ENCODE measurements at places on chromosomes 5 and 9.
A peak's percentile ranks its signal among the peaks of the same experiment; 100 is the strongest.

DNA sequence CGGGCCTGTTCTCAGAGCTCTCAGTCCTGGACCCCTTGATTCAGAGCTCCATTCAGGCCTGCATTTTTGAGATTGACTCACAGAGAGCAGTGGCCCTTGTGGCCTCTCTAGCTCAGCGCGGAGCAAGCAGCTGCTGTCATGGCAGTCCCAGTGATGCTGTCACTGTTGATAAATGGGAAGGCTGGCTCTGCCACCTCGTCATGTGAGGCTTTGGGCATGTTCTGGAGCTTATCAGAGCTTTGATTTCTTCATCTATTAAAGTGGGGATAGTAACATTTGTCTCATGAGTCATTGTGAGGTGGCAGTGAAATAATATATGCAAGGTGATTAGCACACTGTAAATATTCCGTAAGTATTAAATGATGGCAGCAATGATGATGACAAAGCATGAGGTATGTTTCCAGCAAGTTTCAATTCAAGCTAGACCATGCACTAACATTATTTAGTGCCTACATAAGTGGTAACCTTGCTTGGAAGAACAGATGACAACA is 126.4 kb upstream of the CXCL14 start:
- DNase-seq, result no peak

DNA sequence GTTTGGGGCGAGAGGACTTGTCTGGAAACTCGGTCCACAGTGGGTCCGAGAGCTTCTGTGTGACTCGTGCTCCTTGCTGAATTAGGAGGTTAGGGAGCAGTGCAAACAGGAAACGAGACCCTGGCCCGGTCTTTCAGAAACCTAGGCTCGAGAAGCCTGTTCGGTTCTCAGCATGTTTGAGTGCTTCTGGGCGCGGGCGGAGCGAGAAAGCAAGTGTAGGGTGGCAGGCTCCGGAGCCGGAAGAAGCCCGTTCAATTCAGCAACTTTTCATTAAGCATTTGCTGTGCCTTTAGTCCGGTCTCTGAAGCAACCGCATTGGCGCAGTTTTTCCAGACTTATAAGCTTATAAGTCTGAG is 547 bp downstream of the CLTA start:
- DNase-seq, result peak; percentile 40

DNA sequence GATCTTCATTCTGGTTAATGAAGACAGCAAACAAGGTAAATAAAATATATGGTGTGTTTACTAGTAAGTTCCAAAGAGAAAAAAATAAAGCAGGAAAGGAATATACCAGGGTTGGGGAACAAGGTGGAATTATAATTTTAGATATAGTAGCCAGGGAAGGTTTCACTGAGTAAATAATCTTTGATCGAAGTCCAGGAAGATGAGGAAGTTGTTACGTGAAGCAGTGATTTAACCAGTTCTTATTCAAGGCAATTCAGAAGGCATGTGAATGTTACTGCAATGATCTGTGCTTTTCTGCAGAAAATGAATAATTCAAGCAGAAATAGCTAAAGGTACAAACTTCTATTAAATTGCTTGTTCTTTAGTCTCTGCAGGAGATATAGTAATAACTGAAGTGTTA is 6.2 kb downstream of the SMIM32 start:
- no peak for DNase-seq

GRCh38 chr5:139415221-139415861 is 11.5 kb upstream of the SPATA24 start:
- DNase-seq, result no peak

DNA sequence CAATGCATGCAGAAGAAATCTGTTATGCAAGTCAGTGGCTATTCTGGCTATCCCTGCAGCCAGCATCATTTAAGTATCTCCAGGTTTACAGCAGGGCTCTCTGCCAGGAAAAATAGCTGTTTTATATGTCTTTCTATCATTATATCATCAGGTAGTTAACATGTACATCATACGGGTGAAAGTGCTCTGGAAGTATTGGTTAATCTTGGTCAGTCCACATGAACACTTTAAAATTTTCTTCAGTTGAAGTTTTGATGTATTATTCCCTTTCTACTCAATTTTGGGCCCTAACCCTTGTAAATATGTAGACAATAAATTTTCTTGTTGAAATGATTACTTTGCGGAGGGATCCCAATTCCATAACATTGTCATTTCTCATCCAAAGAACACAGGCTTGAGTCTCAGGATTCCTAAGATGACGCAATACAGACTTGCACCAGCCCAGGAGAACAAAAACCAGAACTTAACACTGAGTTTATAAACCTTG is 67.5 kb downstream of the SEMA6A start:
- DNase-seq, result no peak

GRCh38 chr9:130069048-130069447 is 15.3 kb downstream of the GPR107 start:
- DNase-seq, result no peak

GRCh38 chr5:177132136-177133095 is 1.2 kb upstream of the NSD1 start:
- peak; percentile 30 for DNase-seq

Data from stimulated activated CD4-positive, alpha-beta T cell treated with anti-CD3 and anti-CD28 coated beads, Interleukin-4, amount 100 ng/mL, for 4 hours (primary cell).